Psoas muscle (tissue), 8 donors: ENCODE measurements at places on chromosomes 5 and 9. TPM values are rescaled to one million over a fixed set of nuclear protein-coding genes. Genes with fewer than 3 reads are reported as not detected.

DNA sequence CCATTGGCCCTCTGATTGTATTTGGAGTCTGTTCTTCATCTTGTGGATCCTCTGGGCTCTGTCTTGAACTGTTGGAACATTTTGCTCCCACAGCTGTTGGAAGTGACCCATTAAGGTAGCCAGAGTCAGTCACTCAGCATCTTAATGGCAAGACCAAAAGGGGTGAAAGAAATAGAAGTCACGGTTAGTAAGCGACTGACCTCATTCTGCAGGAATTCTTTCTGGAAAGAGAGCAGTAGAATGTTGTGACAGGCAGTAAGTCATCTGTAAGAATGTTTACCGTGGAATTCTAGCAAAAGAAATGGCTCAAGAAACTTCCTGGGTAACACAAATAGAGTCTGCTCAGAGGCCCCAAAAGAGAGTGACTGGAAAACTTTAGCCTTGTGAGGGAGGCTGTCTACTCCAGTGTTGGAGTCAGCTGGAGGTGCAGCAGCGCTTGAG lies 28.6 kb upstream of the TNC start:
- no peak overlapping the region for H3K4me3 ChIP-seq
- H3K27ac ChIP-seq, result peak overlapping the region; percentile 9
- no peaks in the 10 kb centered on the region for H3K4me1 ChIP-seq
- H3K27me3 ChIP-seq, result no peaks in the 10 kb centered on the region

GLDC gene
- total RNA-seq, result 2.3 TPM

GRCh38 chr9:19787672-19788071 lies 1.2 kb downstream of the SLC24A2 start:
- no peaks in the 10 kb centered on the region for H3K4me1 ChIP-seq
- no peak overlapping the region for H3K27ac ChIP-seq
- H3K36me3 ChIP-seq, result no peaks in the 10 kb centered on the region
- DNase-seq, result no peak

PCDHGA10 gene
- total RNA-seq, result 0.86 TPM

GRCh38 chr5:33401482-33402390 lies 39.0 kb upstream of the TARS1 start:
- no peak for DNase-seq
- H3K36me3 ChIP-seq, result no peaks in the 10 kb centered on the region
- H3K27ac ChIP-seq, result no peak overlapping the region
- H3K4me3 ChIP-seq, result no peak overlapping the region
